ENCODE measurements at places on chromosomes 5 and 9. TPM values are rescaled to one million over a fixed set of nuclear protein-coding genes. Genes with fewer than 3 reads are reported as not detected.

MAMDC2 gene
- 0.16 TPM for total RNA-seq

RETREG1 gene
- 3.6 TPM for total RNA-seq

FBXL7 gene
- total RNA-seq: 1.3 TPM

NTMT1 gene
- 85.6 TPM for total RNA-seq

CNTRL gene
- 6.3 TPM for total RNA-seq

OSMR gene
- 47.0 TPM for total RNA-seq

IL5 gene
- not detected for total RNA-seq

BAAT gene
- total RNA-seq: 0.32 TPM

TPPP gene
- 7.4 TPM for total RNA-seq

PRUNE2 gene
- 0.08 TPM for total RNA-seq

EQTN gene
- not detected for total RNA-seq

ATG10 gene
- total RNA-seq: 8.1 TPM

C7 gene
- not detected for total RNA-seq

All from A549 treated with Hydrocortisone at 1 μM for 4 hours (cell line).